ENCODE measurements at places on chromosomes 7 and 10. TPM values are rescaled to one million over a fixed set of nuclear protein-coding genes. Genes with fewer than 3 reads are reported as not detected.

Gene PNLIPRP3
- not detected for total RNA-seq

Gene C1QL3
- total RNA-seq, result 0.09 TPM

Gene HOGA1
- not detected for total RNA-seq

Gene DCLRE1A
- 20.1 TPM for total RNA-seq

Gene MMP21
- total RNA-seq, result not detected

Gene VPS37D
- total RNA-seq, result not detected

Gene PTN
- total RNA-seq, result not detected

Gene C10orf95
- 0.35 TPM for total RNA-seq

Gene SKIDA1
- 0.26 TPM for total RNA-seq

Gene MOGAT3
- total RNA-seq, result not detected

Gene SPDYE3
- not detected for total RNA-seq

Gene GHRHR
- not detected for total RNA-seq
